Breast epithelium (tissue), 4 donors: ENCODE measurements at places on chromosomes 3 and 15. TPM values are rescaled to one million over a fixed set of nuclear protein-coding genes. Genes with fewer than 3 reads are reported as not detected.

- no peaks in the 10 kb centered on the region for H3K4me1 ChIP-seq
- no peaks in the 10 kb centered on the region for H3K36me3 ChIP-seq
- H3K4me3 ChIP-seq: no peak overlapping the region
- no peak for DNase-seq
- no peaks in the 10 kb centered on the region for H3K27me3 ChIP-seq
These were observed 101.6 kb upstream of the TNIK start for GRCh38 chr3:171561596-171562323.

- H3K4me1 ChIP-seq: no peaks in the 10 kb centered on the region
- H3K4me3 ChIP-seq: no peak overlapping the region
- no peaks in the 10 kb centered on the region for H3K27me3 ChIP-seq
- no peaks in the 10 kb centered on the region for H3K36me3 ChIP-seq
These were observed 28.1 kb downstream of the CPNE4 start for GRCh38 chr3:132006605-132007204.

DNA sequence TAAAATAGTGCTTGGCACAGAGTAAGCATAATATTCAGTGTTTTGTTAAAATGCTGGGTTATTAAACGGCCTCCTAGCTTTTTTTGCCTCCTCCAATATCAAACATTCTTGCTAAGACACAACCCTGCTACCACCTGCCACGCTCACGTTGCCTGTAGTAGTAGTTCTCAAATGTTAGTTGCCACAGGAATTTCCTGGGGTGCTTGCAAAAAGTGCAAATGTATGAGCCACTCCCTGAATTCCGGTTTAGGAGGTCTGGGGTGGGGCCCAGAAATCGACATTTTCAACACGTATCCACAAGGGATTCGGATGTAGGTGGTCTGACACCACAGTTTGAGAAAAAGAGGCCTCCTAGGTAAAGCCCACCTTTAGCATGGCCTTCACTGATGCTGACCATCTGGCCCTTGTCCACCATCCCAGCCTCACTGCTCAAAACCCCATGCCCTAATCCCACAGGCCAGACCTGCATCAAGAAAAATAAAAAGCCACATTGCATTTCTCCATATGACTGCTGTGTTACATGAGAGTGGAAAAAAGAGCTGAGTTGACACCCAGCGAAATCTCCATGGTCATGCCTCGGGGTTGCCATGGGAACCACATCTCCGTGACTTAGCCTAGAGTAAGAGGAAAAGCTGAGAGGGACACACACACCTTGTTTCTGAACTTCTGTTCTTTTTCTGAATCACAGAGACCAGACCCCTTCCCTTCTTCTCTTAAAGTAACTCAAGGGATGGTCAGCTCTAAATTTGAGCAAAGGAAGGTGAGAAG is 116.4 kb upstream of the HES1 start:
- no peak overlapping the region for H3K27ac ChIP-seq
- H3K27me3 ChIP-seq: no peaks in the 10 kb centered on the region
- no peaks in the 10 kb centered on the region for H3K36me3 ChIP-seq
- DNase-seq: no peak
- H3K4me3 ChIP-seq: no peak overlapping the region

GRCh38 chr15:66862111-66862939 is 160.3 kb downstream of the SMAD6 start:
- H3K27ac ChIP-seq: no peak overlapping the region
- no peaks in the 10 kb centered on the region for H3K4me1 ChIP-seq
- H3K4me3 ChIP-seq: no peak overlapping the region
- DNase-seq: peak; percentile 14
- H3K36me3 ChIP-seq: no peaks in the 10 kb centered on the region
- no peaks in the 10 kb centered on the region for H3K27me3 ChIP-seq

GRCh38 chr3:146308682-146309081 is 57.8 kb upstream of the PLSCR4 start:
- no peaks in the 10 kb centered on the region for H3K4me1 ChIP-seq
- H3K4me3 ChIP-seq: no peak overlapping the region
- no peaks in the 10 kb centered on the region for H3K36me3 ChIP-seq
- peak overlapping the region; percentile 22 for H3K27ac ChIP-seq

- no peaks in the 10 kb centered on the region for H3K36me3 ChIP-seq
- H3K27me3 ChIP-seq: no peaks in the 10 kb centered on the region
- H3K4me3 ChIP-seq: no peak overlapping the region
These were observed 72.5 kb downstream of the WWTR1 start for GRCh38 chr3:149585401-149585726.

DNA sequence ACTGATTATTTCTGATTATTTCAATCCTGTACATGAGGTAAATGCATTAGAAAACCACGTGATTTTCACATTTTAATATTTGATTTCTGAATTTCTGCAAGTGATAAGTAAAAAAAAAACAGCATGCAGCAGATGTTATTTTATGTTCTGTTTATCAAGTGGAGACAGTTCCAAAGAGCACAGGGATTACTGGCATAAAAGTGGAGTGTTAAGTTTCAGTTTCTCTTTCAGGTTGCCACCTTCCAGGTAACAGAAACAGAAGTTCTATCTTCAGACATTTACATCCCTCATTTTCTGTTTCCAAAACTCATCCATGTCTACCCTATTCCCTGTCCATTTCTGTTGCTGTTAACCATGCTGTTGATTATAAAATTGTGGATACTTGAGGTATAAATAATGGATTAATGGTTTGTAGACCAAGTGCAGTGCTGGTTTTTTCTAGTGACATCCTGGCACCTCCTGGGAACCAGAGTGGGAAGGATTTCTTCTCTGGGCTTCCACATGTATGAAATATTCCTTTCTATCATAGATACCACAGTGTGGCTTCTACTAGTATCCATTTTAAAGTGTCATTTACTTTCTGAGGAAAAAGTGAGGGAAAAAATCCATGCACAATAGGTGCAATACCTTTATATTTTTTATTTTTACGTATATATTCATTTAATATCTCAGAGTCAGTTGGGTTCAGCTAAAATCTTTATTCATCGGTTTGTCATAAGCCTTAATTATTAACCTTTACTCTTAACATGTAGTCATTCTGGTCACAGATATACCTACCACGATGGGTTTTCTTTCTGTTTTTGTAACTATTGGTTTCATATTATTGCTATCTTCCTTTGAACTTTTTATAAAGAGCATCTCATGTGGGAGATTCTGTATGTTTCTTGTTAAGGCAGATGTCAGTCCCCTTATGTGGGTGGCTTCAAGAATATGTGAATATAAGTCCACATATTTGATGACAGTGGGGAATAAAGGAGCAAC is 1010.0 kb downstream of the SQOR start:
- DNase-seq: no peak
- H3K4me3 ChIP-seq: no peak overlapping the region
- no peaks in the 10 kb centered on the region for H3K36me3 ChIP-seq
- H3K4me1 ChIP-seq: no peaks in the 10 kb centered on the region
- H3K27me3 ChIP-seq: no peaks in the 10 kb centered on the region

DNA sequence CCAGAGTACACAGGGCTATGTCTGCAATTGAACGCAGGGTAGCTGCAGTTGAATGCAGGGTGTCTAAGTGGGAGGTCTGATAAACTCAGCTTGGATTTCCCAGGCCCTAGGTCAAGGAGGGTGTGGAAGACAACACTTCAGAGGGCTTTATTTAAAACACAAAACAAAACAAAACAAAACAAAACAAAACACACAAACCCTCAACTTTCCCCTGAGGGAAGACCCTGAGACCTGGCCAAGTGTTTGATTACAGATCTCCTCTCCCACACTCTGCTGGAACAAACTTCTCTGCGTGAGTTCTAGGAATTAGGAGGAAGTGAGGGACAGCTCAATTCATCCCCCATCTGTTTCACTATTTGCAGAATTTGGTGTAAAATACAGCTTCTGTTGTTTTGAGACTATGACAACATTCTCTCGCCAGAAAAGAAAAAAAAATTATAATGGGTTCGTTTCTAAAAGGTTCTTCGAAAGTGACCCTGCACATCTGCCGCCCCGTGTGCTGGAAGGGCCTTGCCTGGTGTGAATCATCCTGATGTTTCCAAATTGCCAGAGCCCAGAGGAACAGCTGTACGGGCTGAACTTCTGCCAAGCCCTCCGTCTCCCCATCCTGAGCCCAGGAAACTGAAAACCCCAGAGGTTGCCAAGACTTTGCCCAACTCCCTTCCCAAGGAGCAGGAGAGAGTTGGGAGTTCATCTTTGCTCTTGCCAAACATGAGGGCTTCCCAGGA is 73.3 kb upstream of the RAD18 start:
- H3K4me3 ChIP-seq: no peak overlapping the region
- no peak overlapping the region for H3K27ac ChIP-seq
- H3K36me3 ChIP-seq: no peaks in the 10 kb centered on the region
- no peaks in the 10 kb centered on the region for H3K4me1 ChIP-seq

DNA sequence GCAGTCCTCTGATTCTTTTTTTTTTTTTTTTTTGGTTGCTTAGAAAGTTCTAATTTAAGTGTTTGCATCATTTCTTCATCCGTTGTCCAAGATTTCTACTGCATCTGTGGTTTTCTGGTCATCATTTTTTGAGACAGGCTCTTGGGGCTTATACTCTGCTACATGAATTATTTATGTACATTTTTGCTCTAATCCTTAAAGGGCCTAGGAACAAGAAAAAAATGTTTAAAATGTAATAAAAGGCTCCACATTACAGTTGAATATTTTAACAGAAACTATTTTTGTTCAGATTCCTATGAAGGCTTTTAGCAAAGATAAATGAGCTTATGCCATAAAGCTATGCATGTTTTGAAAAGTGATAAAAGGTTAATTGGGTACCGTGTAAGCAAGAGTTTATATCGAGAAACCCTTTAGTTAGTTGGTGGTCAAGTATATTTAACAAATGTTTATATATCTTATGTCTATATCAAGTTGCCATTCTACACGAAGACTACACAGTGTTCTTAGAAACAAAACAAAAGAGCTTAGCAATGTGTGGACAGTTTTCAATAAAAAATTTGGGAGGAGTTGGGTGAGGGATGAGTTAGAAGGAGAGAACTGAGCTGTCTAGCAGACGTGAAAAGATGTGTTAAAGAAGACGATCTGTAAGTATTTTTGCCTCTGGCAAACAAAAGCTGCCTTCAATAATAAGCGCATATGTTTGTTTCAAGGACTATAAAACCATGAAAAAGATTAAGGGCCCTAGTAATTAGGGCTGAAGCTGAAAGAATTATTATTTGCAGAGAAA is 563.6 kb upstream of the NAALADL2 start:
- no peaks in the 10 kb centered on the region for H3K27me3 ChIP-seq
- no peaks in the 10 kb centered on the region for H3K4me1 ChIP-seq
- H3K4me3 ChIP-seq: no peak overlapping the region
- no peaks in the 10 kb centered on the region for H3K36me3 ChIP-seq
- H3K27ac ChIP-seq: no peak overlapping the region

LRRC49 gene
- 13.3 TPM for total RNA-seq

HLTF gene
- 22.6 TPM for total RNA-seq

ITIH1 gene
- 0.32 TPM for total RNA-seq

SLCO2A1 gene
- total RNA-seq: 7.5 TPM

SEC22C gene
- 61.9 TPM for total RNA-seq
